ENCODE measurements at places on chromosomes 6 and 20.

GRCh38 chr20:44003609-44004008, 89.0 kb downstream of the TOX2 start:
- DNase-seq = no peak

- no peak for DNase-seq
These were observed 94.6 kb upstream of the ENPP5 start for GRCh38 chr6:46265373-46265772.

GRCh38 chr6:128007658-128008057, 106.8 kb upstream of the THEMIS start:
- DNase-seq = no peak

GRCh38 chr6:151160929-151161757, 78.6 kb upstream of the AKAP12 start:
- DNase-seq = peak; percentile 53

GRCh38 chr6:125701354-125701668, 48.1 kb upstream of the HEY2 start:
- DNase-seq = no peak

DNA sequence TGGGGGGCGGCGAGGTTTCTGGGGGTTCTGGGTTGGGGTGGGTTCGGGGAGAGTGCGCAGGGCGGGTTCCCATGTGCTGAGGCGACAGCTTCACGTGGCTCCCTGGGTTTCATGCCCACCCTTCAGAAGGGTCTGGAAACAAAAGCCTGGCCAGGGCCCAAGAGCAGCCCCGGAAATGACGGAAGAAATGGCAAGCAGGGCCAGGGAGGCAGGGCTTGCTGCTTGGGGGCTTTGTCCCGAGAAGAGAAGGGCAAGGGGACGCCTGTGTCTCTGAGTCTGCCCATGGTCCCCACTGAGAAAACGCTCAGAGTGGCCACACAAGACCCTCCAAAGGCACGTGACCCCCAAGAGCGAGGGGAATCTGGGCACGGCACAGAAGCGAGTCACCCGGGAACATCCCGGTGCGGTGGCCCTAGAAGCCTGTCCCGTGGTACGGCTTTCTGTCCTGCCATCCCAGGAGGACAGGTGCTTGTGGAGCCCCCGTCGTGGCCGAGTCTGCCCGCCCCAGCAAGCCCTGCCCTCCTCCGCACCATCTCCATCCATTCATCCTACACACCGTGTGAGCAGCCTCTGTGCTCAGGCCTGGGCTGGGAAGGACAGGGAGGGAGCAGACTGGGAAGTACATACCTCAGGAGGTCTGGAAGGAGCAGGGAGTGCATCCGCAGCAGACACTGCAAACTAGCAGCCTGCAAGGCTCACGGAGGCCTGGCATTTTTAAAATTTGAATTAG, 9.0 kb downstream of the NPEPL1 start:
- no peak for DNase-seq

DNA sequence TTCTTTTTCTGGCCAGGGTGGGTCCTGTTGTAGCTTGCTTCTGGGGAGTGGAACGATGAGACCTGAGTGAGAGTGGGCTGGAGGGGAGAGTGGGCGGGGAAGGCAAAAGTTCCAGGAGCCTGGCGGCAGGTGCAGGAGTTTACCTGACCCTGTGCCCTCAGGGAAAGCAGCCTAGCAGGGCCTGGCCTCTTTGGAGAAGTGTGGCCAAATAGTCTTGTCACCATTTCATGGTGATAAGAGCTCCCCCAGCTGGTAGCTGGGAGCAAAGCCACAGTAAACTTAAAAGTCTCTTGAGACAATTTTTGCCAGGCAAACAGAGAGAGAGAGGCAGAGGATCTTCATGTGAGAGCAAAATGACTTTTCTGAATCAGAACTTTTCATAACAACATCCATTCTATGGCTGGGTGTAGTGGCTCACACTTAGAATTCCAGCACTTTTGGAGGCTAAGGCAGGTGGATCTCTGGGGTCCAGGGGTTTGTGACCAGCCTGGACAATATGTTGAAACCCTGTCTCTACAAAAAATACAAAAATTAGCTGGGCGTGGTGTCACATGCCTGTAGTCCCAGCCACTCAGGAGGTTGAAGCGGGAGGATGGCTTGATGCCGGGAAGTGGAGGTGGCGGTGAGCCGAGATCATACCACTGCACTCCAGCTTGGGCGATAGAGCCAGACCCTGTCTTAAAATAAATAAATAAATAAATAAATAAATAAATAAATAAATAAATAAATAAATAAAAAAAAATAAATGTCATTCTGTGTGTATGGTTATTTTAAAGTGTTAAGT, 161.8 kb upstream of the SCGN start:
- DNase-seq = peak; percentile 83

DNA sequence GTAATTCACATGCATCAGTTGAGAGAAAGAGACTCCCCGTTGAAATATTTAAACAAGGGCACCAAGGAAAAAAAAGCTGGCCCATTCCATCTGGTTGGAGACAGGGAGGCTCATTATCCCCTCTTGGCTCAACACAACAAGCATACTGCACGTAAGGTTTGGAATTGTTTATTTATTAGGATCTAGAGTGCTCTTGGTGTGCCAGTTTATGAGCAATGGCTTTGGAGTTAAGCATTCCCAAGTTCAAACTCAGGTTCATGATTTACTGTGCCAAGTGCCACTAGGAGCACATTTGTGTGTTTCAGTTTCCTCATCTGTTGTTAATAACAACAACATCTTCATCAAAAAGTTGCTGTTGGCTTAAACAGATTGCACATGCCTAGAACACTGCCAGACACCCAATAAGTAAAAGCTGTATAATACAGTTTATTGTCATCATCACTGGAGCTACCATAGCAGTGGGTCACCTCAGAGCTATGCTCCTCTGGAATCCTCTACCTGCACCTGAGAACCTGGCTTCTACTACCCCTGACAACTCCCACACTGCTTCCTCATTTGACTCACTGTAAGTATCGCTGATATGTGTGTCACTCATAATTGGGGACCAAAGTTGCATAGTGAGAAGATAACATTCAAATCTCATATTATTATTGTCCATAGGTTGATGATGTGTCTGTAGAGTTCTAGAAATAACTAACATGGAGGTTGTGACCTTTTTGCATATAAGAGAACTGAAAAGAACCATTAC, 5.4 kb downstream of the SLC17A3 start:
- no peak for DNase-seq

DNA sequence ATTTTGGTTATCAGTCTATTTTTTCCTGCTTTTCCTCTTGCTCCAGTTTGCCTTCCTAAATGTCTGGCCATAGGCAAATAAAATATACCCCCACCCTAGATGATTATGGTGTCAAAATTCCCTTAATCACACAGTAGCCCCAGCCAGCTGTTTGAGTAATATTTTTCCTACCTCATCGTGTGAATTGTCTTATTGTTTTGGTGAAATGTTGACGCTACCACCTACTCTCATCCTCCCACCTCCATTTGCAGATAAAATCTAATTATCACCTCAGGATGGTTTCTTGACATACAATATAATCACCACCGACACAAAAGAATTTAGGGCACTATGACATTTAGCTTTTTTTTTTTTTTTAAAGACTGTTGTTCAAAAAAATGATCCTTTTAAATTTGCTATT, 44.1 kb upstream of the FUCA2 start:
- no peak for DNase-seq

DNA sequence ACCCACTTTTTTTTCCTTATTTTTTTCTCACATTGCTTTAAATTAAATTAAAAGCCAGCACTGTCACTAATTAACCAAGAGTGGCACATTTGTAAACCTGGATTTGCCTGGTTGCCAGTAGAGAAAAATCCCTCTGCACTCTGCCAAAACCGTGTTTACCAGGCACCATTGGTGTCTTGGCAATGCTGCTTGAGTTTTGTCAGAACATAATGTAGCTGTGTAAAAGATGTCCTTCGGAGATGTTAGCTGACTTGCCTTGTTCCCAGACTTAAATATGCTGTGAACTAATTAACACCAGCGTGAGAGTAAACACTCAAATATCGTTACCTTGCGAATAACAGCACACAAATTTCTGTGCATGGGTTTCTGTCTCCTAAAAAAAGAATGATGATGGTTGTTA, 694.9 kb upstream of the ID4 start:
- no peak for DNase-seq

GRCh38 chr6:77131426-77131825, 331.9 kb downstream of the HTR1B start:
- no peak for DNase-seq

GRCh38 chr6:73791336-73791735, 95.3 kb downstream of the CD109 start:
- DNase-seq = no peak

DNA sequence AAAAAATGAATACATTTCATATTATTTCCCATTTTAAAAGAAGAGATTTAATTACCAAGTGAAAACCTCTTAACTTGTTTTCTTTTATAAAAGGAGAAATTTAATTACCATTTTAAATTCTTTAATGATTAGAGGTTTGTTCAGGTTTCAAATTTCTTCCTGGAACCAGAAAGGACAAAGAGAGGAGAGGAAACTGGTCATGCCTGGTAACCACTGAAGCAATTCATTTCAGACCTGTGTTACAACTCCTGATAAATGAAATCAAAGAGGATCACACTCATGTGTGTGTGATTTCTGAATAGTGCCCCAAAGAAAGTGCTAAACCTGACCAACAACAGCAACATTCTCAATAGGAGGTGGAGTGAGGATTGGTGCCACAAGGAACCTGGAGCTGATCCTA, 12.6 kb upstream of the SLPI start:
- DNase-seq = peak; percentile 40

GRCh38 chr20:57543754-57544153, 17.2 kb upstream of the PCK1 start:
- DNase-seq = no peak

- no peak for DNase-seq
These were observed 18.8 kb upstream of the EFCAB8 start for GRCh38 chr20:32839982-32840285.

GRCh38 chr6:90416322-90416721, 119.7 kb upstream of the BACH2 start:
- DNase-seq = no peak

- DNase-seq = no peak
These were observed 17.9 kb downstream of the RALGAPA2 start for GRCh38 chr20:20694591-20694990.

Data from DMS153 (cell line).